ENCODE measurements at places on chromosomes 13 and 19.
A peak's percentile ranks its signal among the peaks of the same experiment; 100 is the strongest.

DNA sequence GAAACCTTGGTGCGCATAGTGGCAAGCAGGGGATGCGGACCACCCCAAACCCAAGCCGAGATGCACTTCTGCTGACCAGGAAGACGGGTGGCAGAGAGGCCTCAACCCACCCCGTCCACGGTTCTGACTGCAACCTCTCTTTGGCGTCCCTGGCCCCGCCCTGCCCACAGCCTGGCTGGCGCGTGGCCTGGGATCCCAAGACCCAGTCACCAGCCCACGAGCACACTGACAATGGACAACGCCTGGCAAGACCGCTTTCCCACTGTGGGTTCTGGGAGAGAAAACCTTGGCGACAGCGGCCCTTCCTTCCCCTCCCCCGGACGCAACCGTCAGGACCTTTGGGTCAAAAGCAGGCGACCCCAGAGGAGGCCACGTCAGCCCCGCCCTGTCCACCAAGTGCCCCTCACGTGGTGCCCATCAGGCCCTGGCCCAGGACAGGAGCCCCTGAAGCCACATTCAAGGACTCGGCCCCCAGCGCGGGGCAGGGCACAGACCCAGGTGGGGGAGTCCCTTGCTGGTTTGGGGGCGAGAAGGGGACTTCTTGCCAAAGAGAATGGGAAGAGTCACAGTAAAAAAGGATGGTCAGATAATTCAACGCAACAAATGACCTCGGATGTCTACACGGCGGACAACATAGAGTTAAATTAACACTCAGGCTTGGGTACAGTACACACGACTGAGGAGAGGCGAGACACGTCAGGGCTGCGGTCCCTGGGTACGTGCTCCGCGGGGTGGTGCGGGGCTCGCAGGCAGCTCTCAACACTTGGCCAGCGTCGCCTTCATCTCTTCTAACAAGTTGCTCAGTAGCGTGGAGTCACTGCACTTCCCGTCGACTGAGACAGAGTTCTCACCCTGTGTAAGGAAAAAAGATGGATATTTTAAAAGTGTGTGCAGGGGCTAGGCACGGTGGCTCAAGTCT, 5.0 kb downstream of the IZUMO4 start:
- DNase-seq: no peak

DNA sequence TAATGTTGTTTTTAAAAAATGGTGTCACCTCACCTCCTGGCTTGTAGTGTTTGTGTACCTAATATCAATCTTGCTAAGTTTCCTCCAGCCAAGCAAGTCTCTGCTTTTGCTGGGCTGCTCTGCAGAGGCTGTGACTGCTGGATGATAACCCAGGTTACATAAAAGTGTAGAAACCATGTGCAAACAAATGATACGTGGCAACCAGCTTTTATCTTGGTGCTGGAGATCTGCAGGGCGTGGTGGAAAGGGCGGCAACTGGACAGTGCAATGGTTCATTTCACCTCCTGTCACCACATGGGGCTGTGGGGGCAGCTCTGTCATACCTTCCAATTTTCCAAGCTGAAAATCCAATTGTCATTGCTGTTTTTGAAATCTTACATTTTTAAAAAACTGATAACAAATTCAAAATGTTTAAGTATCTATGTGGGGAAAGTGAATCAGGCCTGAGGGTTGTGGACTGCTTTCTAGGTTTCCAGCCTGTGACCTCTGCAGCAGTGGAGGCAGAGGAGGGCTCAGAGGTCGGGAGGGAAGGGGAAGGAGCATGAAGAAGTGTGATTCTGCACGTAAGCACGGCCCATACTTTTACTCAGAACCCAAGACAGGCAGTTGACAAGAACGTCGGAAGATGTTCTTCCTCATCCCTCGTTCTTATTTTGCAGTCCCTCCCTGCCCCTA, 9.7 kb downstream of the GPR42 start:
- no peak for DNase-seq

DNA sequence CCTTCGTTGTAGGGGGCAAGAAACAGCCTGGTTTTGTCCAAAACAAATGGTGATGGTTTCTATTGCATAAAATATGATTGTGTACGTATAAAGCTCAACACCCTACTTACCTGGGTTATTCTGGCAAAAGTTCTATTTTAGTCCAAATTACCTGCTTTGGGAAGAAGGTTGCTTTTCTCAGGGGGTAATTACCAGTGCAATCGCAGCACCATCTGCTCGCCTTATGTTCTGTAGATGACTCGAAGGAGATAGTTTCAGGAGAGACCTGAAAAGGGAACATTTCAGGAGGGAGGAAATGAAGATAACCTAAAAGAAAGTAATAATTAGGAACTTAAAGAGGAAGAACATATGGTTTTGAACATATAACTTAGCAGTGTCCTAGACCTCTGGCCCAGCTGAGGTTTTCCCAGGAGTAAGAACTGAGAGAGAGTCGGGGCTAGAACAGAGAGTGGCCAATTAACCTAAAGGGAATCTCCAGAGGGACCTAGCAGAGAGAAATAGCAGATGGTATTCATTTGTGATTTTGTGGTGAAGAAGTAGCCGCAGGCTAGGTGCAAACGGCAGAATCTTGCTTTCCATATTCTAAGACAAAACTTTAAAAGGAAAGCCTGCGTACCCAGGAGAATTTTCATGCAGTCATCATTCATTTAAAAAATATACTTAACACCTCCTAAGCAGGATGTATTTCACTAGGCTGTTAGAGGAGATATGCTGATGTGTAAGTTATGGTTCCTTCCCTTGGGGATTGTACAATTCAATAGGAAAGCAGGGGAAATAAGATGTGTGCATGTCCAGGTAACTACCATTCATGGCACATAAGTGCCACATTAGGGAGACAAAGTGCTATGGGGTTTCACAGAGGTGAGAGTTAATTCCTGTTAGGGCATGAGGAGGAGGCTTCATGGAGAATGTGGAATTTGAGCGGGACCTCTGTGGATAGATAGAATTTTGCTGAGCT, 113.0 kb upstream of the SLC10A2 start:
- no peak for DNase-seq

DNA sequence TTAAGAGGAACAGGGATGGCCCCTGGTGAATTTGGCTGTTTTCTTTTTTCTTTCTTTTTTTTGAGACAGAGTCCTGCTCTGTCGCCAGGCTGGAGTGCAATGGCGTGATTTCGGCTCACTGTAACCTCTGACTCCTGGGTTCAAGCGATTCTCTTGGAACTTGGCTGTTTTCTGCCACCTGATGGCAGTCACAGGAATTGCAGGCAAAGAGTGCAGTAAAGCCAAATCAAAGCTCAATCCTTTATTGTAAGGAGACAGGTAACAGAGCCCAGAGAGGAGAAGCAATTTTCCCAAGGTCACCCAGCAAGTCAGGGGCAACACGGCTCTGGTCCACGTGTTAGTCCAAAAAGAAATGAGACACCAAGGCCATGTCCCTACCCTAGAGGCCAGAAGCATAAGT, 6.2 kb downstream of the TINCR start:
- no peak for DNase-seq

GRCh38 chr19:44498988-44499387, 1.3 kb downstream of the ZNF180 start:
- DNase-seq: no peak

DNA sequence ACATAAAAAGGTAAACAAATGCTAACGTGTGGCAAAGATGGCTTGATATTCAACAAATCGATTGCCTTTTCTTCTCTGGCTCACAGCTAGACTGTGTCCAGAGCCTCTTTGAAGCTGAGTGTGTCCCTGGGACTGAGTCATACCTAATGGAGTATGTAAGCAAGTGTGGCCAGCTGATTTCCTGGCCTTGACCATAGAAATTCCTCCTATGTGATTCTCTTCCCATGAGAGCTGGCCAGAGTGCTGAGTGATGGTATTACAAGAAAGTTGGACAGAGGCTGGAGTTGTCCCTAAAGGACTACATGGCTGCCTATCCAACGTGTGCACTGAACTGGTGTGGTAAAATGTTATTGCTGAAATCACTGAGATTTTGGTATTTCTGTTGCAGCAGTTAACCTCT, 320.1 kb upstream of the SLC10A2 start:
- no peak for DNase-seq

DNA sequence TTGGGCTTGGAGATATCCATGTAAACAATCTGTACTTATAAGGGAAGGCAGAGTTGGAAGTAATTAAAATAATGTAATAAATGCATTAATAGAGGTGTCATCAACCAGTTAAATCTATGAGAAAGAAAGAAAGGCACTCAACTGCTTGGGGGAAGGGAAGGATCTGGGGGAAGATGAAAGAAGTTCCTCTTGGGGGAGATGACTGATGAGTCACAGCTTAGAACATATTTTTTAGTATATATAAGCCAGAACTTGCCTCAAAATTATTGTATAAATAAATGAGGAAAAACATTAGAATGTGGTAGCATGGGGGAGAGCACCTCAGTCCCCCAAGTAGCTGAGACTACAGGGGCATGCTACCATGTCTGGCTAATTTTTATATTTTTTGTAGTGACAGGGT, 205.8 kb downstream of the GGACT start:
- no peak for DNase-seq

DNA sequence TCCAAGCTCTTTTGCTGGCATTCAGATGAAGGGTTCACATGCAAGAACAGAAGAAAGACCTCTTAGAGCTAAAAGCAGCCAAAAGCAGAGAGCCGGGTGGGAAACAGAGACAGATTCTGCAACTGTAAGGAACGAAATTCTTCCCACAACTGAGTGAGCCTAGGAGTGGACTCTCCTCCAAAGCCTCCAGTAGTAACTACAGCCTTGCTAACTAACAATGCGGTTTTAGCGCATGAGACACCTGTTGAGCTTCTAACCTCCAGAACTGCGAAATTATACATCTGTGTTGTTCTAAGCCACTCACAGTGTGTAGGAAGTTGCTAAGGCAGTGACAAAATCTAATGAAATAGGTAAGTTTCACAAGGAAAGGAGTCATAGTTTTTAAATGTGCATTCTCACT, 98.1 kb upstream of the SLITRK1 start:
- no peak for DNase-seq

- DNase-seq: no peak
Observed at GRCh38 chr13:32142956-32143375, 111.4 kb downstream of the FRY start.

- no peak for DNase-seq
Observed at GRCh38 chr13:83882606-83882959, 309 bp upstream of the SLITRK1 start.

DNA sequence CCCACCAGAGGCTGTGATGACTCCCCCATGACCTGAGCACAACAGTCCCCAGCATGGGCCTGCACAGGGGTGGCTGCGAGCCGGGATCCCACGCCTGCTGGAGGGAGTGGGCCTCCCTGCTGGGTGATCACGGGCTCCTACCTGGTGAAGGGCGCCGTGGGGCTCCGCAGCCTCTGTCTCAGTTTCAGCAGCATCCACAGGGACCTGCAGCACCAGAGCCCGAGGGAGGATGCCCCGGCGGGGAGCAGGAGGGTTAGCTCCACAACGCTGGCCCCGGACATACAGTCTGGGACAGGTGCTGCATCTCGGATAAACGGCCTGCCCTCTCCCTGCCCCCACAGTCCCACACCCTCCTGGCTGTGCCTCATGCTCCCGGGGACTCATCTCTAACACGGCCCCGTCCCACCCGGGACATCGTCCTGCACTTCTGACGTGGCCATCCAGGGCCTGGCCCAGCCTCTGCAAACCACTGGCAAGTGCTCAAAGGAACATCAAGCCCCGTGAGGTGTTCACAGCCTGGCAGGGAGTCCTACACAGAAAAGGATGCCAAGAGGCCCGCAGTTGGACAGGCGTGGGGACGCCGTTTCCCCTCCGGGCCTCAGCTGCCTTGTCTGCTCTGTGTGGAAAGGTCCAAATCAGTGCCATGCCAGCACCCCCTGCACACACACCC, 10.5 kb downstream of the PEX11G start:
- DNase-seq: no peak

DNA sequence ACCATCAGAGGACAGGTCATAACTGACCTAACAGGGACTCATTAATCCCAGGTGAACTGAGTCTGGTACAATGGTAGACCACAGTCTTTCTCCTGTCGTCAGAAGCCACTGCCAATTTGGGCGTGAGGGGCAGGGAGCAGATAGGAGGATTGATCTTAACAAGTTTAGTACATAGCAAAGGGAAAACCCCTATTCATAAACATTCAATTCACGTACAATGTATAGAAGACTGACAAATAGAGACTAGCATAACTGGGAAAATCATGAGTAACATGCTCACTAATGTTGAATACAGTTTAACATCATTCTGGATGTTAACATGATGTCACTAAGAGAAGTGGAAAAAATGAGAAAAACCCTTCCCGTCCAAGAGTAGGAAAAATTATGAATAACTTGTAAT, 54.1 kb downstream of the SLC7A1 start:
- DNase-seq: no peak

- no peak for DNase-seq
Observed at GRCh38 chr13:102028206-102028605, 373.6 kb downstream of the FGF14 start.

DNA sequence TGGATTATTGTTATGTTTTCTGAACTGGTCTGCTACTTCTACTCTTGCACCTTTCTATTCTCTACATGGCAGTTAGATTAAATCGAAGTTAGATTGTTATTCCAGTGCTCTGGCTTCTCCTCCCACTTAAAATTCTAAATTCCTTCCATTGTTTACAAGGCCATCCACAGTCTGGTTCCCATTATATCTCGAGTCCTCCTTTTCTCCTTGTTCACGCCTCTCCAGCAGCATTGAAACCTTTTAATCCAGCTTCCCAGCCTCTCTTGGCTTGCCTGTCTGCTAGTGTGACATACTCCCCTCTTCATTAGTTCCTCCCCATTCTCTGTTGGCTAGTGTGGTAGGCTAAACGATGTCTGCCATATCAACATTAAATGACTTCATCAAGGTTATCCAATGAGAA, 54.5 kb downstream of the DNAJC15 start:
- DNase-seq: no peak

DNA sequence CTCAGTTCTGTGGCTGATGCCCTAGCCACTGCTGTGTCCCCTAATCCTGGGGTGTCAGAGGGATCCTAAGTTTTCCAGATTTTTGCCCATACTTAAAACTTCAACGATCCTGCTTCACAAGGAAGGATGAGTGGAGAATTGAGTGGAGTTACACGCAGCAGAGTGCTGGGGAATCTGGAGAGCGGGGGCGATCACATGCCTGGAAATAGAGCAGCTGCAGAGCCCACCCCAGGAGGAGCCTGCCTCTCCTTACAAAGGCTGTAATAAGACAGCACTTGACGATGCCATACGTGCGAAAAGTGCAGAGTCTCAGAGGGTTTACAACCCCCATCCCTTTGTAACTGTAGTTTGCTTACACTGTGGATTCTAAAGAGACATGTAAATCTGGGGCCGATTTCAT, 40.6 kb downstream of the SUGP2 start:
- DNase-seq: no peak

GRCh38 chr13:94710881-94711560, 1.3 kb downstream of the SOX21 start:
- no peak for DNase-seq

- DNase-seq: no peak
Observed at GRCh38 chr13:88925954-88926353, 1254.8 kb downstream of the SLITRK5 start.

GRCh38 chr19:48029431-48029830, 14.4 kb downstream of the CABP5 start:
- DNase-seq: no peak

GRCh38 chr19:15072930-15073647, 8.9 kb upstream of the OR1I1 start:
- no peak for DNase-seq

GRCh38 chr13:33285420-33286124, at the start of gene STARD13:
Gene STARD13, minus strand, starts transcription at chr13:33285755. Its CDS starts 117 bp downstream, at chr13:33285638.
- DNase-seq: peak; percentile 91

GRCh38 chr19:50723069-50723468, at the start of gene CLEC11A:
Gene CLEC11A, plus strand, starts transcription at chr19:50723364. Its CDS starts 162 bp downstream, at chr19:50723526.
- DNase-seq: no peak
